ENCODE measurements at places on chromosomes 4 and X.

- no peak for DNase-seq
Observed at GRCh38 chrX:17375367-17375636, 302 bp downstream of the NHS start.

GRCh38 chr4:19074036-19074435 is 1052.5 kb upstream of the LCORL start:
- no peak for DNase-seq

GRCh38 chr4:53684136-53685130 is 93.1 kb upstream of the LNX1 start:
- no peak for DNase-seq

DNA sequence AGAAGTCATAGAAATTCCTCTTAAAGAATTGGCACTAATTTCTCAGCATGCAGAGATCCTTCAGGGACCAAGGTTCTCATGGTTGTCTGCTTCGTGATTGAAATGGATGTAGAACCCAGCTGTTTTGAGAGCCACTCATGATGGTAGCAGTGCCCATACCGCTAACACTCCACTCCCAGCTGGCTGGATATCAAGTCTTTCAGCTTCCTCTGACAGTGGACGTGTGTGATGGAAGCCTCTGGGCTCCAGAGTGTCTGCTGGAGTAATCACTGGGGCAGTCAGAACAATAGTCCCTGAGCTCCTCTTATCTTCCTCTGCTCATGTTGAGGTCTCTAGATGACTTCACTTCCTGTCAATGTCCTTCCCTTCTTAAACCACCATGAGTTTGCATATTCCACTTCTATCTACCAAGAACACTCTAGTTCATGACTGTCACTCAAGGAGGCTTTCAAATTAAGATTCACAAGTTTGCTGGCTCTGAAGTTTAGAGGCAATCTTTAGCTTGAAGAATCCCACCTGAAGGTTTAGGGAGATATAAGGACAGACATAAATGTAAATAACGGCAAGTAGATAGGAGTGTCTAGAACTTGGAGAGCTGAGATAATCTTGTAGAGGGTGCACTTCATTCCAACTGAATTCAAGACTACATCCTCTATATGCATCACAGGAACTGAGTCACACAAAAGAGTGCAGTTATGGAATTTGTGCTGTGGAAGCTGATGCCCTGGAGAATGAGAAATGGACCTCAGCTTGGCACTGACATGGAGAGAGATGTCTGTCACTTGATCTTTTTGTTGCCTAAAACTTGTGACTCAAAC is 64.5 kb upstream of the WDR1 start:
- no peak for DNase-seq

- no peak for DNase-seq
Observed at GRCh38 chr4:55002431-55002830, 123.0 kb downstream of the KDR start.

GRCh38 chrX:26845056-26845455 is 618.1 kb downstream of the PPP4R3C start:
- no peak for DNase-seq

- DNase-seq = no peak
Observed at GRCh38 chrX:7134981-7135380, 12.5 kb upstream of the STS start.

- peak; percentile 81 for DNase-seq
Observed at GRCh38 chrX:134999469-134999868, 8.7 kb downstream of the SMIM10 start.

DNA sequence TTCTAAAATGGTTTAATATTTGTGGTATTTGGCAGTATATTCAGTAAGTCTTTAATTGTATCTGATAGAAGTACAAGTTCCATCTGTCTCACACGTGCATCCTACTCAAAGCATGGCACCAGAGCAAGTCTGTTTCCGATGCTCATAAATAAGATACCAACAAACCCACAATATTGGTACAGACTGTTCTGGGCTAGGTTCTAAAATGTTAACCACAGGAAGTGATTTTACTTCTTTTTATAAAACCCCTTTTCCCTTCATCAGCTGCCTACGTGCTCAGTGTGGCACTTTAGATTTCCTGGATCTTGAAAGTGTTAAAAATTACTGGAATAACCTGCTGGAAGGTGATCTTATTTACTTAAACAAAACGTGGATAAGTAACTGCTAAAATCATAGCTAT is 165.1 kb downstream of the CFAP299 start:
- DNase-seq = no peak

DNA sequence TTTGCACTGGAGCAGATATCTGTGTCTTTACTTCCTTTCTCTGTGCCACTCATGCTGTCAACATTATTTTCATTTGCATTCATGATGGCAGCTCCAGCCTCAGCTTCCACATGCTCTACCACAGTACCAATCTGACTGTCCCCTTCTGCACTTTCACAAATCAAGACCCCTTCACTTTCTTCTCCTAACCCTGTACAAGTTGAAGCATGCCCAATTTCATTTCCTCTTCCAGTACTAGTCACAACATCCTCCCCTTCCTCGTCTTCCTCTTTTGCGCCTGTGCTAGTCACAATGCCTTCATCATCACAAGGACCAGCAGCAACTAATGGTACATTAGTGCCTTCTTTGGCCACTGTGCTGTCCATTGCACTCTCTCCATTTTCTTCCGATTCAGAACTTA is 26.5 kb downstream of the BOD1L1 start:
- no peak for DNase-seq

- DNase-seq = no peak
Observed at GRCh38 chr4:71195924-71196323, 142.9 kb upstream of the SLC4A4 start.

GRCh38 chr4:169047956-169048355 is 37.9 kb upstream of the CBR4 start:
- no peak for DNase-seq

- DNase-seq = no peak
Observed at GRCh38 chrX:143094417-143095023, 68.8 kb downstream of the SPANXN4 start.

GRCh38 chrX:1673337-1673736 is 58.5 kb downstream of the ASMT start:
- DNase-seq = no peak

GRCh38 chrX:107204068-107204605 is 2.1 kb downstream of the NUP62CL start:
- DNase-seq = no peak

GRCh38 chr4:99361899-99362275 is 9.3 kb upstream of the ADH1C start:
- no peak for DNase-seq

DNA sequence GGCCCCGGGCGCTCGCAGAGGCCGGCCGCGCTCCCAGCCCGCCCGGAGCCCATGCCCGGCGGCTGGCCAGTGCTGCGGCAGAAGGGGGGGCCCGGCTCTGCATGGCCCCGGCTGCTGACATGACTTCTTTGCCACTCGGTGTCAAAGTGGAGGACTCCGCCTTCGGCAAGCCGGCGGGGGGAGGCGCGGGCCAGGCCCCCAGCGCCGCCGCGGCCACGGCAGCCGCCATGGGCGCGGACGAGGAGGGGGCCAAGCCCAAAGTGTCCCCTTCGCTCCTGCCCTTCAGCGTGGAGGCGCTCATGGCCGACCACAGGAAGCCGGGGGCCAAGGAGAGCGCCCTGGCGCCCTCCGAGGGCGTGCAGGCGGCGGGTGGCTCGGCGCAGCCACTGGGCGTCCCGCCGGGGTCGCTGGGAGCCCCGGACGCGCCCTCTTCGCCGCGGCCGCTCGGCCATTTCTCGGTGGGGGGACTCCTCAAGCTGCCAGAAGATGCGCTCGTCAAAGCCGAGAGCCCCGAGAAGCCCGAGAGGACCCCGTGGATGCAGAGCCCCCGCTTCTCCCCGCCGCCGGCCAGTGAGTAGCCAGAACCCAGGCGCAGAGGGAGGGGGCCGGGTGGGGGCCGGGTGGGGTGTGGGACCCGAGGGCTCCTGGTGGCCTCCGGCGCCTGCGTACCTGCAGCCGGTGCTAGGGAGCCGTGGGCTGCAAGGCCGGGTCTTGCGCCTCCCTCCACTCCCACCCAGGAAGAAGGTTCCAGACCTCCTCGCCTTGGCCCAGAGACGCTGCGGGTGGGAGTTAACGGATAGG is 534 bp downstream of the MSX1 start:
- DNase-seq = no peak

- no peak for DNase-seq
Observed at GRCh38 chrX:111180750-111181240, 84.8 kb downstream of the PAK3 start.

GRCh38 chrX:40570346-40571093 is 10.2 kb upstream of the ATP6AP2 start:
- no peak for DNase-seq

- no peak for DNase-seq
Observed at GRCh38 chr4:74613266-74613665, 168.3 kb downstream of the AREG start.

DNA sequence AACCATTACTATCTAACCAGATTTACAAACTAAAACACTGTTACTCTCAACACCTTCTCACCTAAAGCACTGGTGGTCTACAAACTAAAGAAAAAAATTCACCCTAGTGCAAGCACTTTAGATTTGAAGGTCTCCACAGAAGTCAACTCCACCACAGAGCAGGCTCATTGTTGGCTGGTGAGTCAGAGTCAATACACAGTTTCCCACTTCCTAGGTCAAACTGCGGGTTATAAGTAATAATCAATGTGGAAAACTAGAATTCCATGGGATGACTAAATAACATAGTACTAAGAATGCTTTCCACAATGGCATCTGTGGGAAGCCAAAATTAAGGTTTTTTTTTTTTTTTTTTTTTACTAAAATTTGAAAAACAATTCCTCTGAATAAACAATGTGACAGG is 191.8 kb downstream of the PDGFC start:
- no peak for DNase-seq

DNA sequence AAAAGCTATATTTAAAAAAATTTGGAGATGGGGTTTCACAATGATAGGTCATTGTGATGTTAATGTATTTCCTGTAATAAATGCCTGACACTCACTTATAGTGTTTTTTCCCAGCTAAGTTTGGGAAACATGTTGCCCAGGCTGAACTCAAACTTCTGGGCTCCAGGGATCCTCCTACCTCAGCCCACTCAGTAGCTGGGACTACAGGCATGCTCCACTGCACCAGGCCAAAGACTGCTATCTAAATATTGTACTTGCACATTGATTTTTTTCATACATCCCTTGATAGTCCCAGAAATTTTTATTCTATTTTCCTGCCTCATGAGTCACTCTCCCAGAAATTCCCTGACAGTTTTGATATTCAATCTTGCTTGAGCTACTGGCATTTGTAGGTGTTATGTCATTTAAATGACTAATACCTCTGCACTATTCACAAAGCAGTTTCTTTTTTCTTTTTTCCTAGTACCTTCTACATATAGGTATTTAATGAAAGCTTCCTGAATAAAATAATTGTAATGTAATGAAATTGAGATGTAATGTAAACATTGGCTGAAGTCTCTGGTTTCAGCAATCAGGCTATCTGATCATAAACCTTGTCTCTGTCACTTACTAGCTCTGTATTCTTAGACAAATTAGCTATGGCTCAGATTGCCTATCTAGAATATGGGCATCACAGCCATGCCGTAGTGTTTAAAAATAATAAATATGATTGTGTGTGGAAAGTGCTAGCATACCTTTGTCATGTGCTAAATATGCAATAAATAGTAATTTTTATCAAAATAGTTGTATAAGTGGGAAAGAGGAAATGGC is 1973.0 kb upstream of the AGA start:
- DNase-seq = no peak

DNA sequence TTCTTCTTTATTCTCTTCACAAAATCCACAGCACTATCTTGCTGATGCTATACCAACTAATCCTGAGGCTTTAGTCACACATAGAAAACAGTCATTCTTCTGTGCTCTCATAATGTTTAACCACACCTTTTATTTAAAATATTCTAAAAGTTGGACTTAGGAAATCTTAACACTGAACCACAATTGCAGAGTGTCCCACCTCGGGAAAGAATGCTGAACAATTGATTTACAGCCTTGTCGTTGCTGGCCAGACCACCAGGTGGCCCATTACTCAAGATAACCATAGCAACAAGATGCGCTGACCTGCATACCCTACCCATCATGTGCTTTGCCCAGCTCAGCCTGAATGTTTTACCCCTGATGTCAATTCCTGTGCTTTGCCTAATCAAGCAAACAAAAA is 100.8 kb downstream of the ARSJ start:
- DNase-seq = no peak

DNA sequence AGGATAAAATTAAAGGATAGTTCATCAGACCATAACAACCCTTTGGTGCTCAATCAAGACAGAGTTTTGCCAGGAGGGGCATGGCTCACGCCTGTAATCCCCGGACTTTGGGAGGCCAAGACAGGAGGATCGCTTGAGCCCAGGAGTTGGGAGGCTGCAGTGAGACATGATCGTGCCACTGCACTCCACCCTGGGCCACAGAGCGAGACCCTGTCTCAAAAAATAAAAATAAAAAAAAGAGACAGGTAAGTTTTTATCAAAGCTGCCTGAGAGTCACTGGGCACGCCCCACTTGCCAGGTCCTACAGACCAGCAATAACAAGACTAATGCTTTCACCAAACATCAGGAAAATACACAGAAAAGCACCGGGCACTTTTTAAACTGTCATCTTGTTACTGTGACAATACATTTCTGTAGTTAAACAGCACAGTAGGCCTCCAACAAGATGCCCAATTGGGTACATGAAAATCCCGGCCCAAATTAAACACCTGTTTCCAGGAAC is 765 bp downstream of the CFAP97 start:
- no peak for DNase-seq

DNA sequence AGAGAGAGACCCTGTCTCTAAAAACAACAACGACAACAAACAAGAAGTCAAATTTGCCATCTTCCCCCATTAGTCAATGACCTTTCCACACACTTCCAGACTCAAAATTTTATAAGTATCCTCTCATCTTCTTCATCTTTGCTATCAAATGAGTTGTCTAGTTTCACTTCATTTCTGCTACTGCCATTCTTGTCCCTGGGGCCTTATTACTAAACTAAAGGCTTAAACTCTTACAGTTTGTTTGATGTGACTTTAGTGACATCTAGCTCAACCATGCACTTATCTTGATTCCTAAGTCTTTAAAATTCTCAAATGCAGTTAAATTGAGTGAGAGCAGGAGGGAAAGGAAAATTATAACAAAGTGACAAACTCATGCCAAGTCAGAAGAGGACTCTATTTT is 271.8 kb upstream of the GK2 start:
- no peak for DNase-seq

- no peak for DNase-seq
Observed at GRCh38 chr4:76562161-76562560, 127.1 kb downstream of the SHROOM3 start.

GRCh38 chr4:88158038-88158488 is 376 bp downstream of the ABCG2 start:
- no peak for DNase-seq

DNA sequence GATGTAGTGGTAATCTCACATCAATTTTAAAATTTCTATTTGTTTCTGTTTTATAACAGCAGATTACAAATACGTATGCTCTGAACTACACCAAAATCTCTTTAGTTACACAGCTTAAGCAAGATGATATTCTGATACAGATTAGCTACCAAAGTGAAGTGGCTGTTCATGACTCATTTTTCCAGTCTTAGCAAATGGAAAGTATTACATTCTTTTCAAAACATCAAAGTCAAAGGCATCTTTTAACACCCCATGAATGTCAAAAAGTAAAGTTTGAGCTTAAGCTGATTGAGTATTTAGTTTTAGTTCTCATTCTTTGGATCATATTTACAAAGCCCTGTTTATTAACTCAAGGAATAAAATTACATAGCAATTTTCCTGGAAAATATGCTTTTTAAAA is 6.6 kb upstream of the HPGDS start:
- no peak for DNase-seq

- no peak for DNase-seq
Observed at GRCh38 chrX:29627833-29628232, 587.5 kb upstream of the MAGEB2 start.

Measured in NCI-H1694 treated with DMSO at 0.1 percent for 48 hours (cell line).